T-helper 2 cell treated with Interferon-gamma antibody and Interleukin-4, amounts not matched to agents 5 μg/mL and 100 μg/mL, for 36 hours (primary cell): ENCODE measurements at places on chromosomes 6 and 20.
A peak's percentile ranks its signal among the peaks of the same experiment; 100 is the strongest.

DNA sequence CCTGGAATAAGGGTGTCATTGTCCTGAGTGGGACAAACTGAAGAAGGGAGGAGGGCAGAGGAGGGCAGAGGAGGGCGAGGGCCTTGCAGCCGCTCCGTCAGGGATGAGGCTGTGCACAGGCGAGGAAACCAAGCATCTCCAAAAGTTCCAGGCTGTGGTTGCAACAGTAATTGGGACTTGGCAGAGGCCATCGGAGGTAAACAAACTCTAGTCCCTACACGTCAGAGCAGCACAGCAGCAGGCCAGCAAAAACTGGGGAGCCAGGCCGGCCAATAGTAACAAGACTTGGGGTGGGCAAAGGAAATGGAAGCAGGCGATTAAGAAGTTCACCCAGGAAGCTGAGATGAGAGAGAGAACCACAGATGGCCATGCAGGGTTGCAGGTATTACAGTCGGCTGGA is 142.8 kb downstream of the SMOC2 start:
- no peak for DNase-seq

DNA sequence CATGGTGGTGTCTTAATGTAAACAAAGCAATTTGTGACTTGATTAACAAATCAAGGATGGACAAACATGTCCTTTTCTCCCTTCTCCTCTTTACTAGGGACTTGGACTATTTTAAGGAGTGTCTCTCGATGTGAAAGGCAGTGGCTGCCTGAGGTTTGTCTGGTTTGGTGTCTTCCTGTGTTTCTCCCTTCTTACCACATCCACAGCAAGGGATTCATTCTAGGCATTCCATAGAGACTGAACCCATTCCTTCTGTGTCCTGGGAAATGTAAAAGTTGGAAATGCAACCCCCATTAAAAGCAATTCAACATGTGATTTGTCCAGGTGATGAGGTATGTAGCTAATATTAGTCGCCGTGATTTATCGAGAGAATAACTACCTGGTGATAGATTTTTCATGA is 15.9 kb downstream of the NRN1 start:
- no peak for DNase-seq

GRCh38 chr20:62523473-62524203 is 47.8 kb upstream of the GATA5 start:
- peak; percentile 83 for DNase-seq

- DNase-seq, result no peak
Measured at GRCh38 chr6:158293122-158293521, 19.1 kb upstream of the TULP4 start.

DNA sequence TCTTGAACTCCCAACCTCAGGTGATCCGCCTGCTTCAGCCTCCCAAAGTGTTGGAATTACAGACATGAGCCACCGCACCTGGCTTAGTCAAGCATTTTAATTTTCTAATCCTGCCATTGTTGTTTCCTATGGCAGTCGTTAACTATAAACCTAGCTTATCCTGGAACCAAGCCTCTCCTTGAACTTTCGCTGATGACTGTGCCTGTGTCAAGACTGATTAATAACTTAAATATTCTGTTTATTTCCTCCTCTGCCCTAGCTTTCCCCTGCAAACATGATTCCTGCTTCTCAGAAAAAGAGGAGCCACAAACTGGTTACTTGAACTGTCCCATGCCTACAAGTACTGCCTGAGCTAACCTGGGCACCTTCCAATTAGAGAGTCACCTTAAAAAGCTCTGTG is 1.5 kb downstream of the VNN1 start:
- no peak for DNase-seq

- DNase-seq, result no peak
Measured at GRCh38 chr6:112770308-112770707, 423.2 kb downstream of the RFPL4B start.

- DNase-seq, result no peak
Measured at GRCh38 chr20:5504061-5504739, 187.4 kb upstream of the PROKR2 start.
